ENCODE measurements at places on chromosomes 1 and 21.

DNA sequence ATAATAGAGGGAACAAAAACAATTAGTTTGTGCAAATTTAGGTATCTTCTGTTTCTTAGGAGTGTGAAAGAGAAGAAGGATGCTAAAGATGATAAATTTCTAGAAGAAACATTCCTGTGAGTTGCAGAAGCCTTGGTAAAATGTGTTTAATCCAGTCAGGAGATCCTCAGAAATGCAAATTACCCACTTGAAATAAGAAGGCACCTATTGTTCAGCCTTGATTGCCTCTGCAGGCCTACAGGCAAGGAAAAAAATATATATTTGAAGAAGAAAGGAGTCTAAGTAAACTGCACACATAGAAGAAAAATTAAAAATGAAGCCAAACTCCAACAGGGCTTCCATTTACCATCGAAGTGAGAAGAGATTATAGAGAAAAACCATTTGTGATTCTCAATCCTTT is 51.0 kb upstream of the LHX8 start:
- no peak for DNase-seq

DNA sequence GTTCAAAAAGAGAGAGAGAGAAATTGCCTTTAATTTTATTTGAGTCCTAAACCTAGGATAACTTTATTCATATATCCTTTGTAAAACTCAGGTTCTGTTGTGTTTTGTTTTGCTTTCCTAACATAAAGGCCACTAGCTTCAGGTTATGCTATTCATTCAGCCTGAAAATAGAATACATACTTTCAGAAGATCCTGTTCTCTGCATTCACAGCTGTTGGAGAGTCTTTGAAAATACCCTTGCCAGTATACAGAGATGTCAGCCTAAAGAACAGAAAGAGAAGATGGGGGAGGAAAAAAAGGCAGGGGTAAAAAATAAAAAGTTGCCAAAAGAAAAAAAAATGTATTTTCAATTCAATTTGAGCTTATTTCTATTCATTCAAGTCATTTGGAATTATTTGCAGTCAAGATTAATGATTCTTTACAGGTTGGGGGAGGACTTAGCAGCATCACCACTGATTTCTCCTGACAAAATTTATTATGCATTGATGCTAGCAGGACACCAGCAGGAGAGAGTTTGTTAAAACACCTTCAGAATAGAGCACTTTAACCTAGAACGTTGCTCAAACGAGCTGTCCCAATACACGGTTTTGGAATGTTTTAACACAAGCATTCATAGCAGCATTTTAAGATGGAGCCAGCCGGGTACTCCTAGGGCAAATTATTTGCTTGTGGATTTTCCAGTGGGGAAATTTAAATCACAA is 318.5 kb downstream of the NTNG1 start:
- DNase-seq, result no peak

DNA sequence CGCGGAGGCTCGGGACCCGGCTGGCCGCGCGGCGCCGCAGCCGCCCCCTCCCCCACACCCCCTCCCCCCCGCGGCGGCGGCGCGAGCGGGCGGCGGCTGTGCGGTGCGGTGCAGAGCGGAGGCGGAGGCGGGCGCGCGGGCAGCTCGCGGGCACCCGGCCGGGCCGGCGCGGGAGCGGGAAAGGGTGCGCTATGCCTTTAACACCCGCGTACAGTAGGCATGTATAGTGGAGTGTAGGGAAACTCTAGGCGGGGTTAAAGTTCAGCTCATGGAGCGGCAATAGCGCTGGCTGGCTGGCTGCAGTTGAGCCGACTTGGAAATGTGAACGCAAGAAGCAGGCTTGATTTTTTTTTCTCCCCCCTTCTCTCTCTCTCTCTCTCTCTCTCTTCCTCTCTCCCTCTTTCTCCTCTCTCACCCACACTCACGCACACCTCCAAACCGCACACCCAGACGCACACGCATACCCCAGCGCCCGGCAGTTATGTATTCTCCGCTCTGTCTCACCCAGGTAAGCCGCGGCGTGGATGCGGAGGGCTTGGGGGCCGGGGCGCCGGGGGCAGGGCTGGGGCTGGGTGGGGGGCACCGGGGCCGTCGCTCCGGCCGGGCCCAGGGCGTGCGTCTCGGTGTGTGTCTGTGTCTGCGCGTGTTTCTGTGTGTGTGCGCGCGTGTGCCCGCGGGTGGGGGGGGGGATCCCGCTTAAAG is at the start of gene NFIA:
Gene NFIA (plus strand): TSS at position 251 of the 702 bp plus-strand sequence.
- peak; percentile 87 for DNase-seq

DNA sequence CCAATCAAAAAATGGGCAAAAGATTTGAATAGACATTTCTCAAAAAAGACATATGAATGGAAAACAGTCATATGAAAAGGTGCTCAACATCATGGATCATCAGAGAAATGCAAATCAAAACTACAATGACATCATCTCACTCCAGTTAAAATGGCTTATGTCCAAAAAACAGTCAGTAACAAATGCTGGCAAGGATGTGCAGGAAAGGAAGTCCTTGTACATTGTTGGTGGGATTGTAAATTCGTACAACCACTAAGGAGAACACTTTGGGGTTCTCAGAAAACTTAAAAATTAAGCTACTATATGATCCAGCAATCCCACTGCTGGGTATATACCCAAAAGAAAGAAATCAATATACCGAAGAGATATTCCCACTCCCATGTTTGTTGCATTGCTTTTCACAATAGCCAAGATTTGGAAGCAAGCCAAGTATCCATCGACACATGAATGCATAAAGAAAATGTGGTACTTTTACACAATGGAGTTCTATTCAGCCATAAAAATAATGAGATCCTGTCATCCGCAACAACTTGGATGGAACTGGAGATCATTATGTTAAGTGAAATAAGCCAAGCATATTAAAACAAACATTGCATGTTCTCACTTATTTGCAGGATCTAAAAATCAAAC is 17.9 kb downstream of the GBP5 start:
- DNase-seq, result peak; percentile 79

GRCh38 chr1:184646824-184647223 is 107.8 kb downstream of the EDEM3 start:
- DNase-seq, result no peak

GRCh38 chr1:27868932-27869718 is 3.2 kb upstream of the THEMIS2 start:
- no peak for DNase-seq

DNA sequence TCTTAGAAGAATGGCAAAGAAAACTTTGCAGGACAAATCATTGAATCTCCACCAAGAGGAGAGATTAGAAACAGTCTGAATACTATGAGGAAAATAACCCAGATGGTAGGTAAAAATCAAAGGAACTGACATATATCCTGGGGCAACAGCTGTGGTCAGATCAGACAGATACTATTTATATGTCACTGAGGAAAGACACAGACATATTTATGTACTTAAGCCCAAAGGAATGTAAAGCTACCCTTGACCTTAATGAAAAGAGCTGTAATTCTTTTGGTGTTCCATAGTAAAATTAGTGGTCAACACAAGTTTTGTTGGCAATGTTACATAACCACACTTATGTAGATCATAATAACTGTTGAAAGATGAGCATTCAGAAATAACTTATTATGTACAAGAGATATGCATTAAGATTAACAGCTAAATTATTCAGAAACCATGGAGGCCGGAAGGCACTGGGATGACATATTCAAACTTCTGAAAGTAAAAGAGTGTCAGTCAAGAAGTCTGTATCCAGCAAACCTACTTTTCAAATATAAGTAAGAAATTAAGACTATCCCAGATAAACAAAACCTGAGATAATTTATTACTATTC is 166.1 kb upstream of the SAMSN1 start:
- DNase-seq, result no peak

- DNase-seq, result no peak
Observed at GRCh38 chr1:37153116-37154100, 119.1 kb upstream of the GRIK3 start.

GRCh38 chr1:155012026-155012546 is 9.5 kb downstream of the ZBTB7B start:
- peak; percentile 89 for DNase-seq

DNA sequence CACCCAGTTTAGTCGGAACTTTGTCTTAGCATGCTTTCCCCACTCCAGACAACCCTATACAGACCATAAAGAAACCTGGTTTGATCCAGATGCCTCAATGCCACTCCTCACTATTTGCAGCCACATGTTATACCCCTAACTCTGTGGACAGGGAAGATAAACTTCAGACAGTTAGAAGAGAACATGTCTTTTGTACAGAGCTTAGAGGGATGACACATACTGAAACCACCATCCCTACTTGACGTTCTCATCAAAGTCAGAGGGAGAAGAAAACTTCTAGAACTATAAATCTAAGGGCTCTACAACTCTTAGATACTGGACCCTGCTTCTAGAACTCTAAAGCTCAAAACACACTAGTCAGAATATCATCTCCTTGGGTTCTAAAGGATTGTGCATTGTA is 3.7 kb downstream of the SYT6 start:
- no peak for DNase-seq

DNA sequence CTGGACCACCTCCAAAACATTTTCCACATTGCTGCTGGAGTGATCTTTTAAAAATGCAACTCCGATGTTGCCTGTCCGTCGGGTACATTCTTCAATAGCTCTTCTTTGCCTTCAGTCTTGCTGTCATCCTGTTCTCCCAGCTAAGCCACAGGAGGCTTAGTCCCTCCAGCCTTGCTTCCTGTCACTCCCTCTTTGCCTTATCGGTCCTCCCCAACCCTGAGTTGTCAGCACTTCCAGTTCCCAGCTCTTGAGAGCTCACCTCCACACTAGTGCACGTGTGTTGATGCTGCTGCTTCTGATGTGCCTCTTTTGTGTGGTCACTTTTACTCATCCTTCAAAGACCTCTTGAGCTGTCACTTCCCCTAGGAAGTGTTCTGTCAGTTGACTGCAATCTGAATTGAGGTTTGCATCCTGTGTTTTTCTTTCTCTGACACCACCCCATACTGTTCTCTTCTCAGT is 15.3 kb downstream of the UCK2 start:
- no peak for DNase-seq

DNA sequence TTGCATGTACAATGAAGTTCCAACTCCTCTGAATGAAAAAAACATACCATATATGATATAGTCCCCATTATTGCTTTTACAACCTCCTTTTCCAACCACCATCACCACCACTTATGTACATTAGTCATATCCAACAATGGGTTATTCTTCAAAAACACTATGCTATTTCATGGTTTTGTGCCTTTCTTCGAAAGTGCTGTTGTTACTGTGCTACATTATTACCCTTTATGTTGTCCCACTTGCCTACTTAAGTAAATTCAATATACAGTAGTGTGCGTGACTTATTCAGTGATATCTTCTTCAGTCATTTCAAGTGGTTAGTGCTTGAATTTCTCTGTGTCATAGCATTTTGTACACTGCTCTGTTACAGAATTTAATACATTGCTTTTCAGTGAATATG is 105.3 kb downstream of the ASH1L start:
- no peak for DNase-seq

DNA sequence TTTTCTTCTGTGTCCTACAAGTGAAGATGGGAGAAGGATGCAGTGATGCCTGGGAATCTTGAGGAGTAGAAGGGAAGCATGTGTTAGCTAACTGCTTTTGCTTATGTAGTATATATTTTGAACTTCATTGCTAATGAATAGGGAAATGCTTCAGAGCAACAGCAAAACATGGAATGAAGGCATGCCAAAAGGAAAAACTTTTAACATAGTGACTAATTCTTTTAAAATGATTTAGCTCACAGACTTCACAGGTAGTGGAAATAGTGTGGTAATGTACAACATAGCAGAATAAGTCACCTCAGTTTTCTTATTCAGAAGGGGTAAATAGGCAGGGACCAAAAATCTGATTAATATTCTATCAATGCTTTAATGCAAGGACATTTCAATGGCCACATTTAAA is 95.5 kb downstream of the LYPLAL1 start:
- DNase-seq, result no peak

GRCh38 chr1:181469829-181470228 is 13.5 kb upstream of the CACNA1E start:
- DNase-seq, result no peak

- DNase-seq, result no peak
Observed at GRCh38 chr1:53206735-53207379, 10.2 kb downstream of the CPT2 start.

GRCh38 chr1:22119626-22120468 is 23.1 kb downstream of the WNT4 start:
- DNase-seq, result no peak

DNA sequence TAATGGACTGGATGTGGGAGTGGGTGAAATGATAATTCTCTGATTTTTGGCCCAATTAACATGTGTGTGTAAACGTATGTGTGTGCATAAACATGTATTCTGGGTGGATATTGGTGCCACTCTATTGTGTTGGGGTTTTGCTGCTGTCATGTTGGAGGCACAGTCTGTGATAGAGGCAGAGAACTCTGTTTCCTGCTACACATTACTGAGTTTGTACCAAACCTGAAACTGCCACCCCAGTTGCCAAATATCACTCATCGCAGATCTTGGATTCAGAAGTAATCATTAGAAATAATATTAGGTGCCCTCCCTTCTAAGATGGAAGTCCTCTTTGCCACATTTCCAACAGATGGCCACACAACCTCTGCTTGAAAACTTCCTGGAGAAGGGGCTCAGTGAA is 13.8 kb downstream of the FASLG start:
- DNase-seq, result no peak

GRCh38 chr1:203447151-203447550 is 28.5 kb upstream of the PRELP start:
- no peak for DNase-seq

DNA sequence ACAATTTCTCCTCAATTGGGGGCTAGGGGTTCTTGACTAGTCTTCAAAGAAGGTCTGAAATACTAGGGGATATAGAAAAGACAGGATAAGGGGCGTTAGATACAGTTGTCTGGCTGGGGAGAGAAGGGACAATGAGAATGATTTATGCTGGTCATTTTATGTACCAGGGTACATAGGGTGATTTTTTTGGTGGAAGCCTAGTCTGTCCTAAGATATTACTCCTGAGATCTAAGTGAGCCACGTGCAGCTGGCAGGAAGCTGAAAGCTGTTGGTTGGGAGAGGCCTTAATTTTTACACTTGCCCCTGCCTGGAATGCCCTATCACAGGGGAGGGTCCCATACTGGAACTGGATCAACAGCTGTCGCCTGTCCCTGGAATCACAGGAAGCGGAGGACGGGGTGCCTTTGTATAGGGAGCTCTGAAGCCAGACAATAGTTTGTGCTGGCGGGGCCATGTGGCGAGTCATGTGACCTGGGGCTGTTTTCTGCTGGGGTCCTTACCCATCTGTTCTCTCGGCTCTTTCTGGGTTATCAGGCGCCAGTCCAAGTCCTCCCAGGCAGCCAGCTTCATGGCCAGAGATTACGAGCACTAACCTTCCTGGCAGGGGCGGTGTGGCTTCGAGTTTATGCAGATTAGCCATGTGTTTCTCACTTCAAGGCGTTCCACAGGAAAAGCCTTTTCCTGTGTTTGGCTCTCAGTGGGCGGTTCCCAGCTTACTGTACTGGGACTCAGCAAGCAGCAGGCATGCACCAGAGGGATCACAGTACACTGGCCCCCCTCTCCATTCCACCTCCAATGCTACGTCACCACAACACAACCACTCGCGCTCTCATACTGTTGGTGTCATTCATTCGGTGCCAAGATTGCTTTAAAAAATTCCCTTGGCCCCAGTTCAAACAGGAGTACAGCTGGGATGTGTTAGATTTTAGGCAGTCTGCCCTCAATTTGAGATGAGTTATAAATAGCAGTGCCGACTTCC is 27.5 kb downstream of the ARID1A start:
- DNase-seq, result peak; percentile 93

- DNase-seq, result no peak
Observed at GRCh38 chr1:61097317-61097716, 15.0 kb downstream of the NFIA start.

- peak; percentile 82 for DNase-seq
Observed at GRCh38 chr1:183023601-183024316, 539 bp downstream of the LAMC1 start.

GRCh38 chr1:55063577-55063942 is 24.2 kb downstream of the PCSK9 start:
- DNase-seq, result no peak

All from eye (tissue), 1 donor.